Endothelial cell (in vitro differentiated cells): ENCODE measurements at places on chromosomes 11 and 22.

GRCh38 chr11:82176365-82176764 lies 557.3 kb downstream of the FAM181B start:
- no peak for DNase-seq

- peak; percentile 53 for DNase-seq
Measured at GRCh38 chr11:58905011-58905720, 34.1 kb upstream of the GLYATL1 start.

- no peak for DNase-seq
Measured at GRCh38 chr11:6687876-6688275, 4.7 kb upstream of the MRPL17 start.

DNA sequence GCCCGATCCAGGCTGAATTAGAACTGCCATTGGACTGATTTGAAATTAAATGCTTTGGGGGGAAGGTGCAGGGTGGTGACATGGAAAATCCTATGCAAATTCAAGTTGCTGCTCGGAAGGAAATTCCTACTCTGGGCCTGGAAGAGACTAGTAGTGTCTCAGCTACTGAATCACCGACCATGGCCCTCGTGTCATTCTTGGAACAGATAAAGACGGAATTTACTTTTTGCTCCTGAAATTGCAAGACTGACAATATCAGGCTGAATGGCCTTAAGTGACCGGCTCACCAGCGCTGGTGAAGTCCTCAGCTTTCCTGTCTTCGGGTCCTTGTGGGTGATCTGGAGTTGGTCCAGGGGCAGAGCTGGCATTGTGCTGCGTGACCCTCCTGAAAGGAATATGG lies 6.1 kb downstream of the ASCC2 start:
- DNase-seq = no peak

DNA sequence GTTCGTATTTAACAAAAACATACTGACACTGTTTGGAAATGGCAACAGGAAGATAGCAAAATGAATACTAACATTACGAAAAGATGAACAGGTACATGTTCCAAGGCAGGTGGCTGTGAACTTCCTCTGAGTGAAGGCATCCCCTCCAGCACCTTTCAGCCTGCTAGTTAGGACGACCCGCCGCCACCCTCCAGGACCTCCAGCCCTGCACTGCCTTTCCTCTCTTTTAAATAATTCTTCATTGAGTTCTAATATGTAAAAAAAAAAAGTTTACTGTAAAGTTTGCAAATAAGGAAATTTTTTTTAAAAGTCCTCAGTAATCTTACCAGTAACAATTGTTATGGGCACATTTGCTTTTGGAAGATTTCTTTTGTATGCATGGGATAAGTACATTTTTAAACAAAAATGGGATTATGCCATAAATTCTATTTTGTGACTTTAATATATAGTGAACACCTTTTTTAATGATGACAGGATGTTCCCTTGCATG lies 6.0 kb downstream of the NEAT1 start:
- no peak for DNase-seq

DNA sequence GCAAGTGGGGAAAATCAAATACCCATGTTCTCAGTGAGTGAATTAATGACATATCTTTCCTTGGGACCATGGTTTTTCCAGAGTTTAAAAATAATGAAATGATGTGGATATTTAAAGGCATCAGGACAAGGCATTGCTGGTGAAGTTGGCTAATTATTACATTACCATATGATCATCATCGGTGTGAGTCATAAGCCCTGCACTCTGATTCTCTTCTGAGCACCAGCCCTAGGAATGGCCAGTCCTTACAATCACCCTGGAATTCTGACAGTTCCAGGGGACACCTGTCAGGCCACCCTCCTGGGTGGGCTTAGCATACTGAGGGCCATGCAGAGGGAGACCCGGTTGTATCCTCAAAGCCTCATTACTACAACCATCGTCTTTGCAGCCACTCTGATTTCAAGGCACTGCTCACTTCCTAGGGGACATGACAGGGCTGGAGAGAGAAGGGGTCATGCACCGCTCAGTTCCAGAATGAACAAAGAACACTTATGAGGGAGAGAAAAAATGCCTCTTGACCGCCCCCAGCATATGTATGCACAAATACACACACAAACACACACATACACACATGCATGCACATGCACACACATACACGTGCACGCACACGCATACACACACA lies 365.0 kb downstream of the MIAT start:
- no peak for DNase-seq

GRCh38 chr11:6542727-6543126 lies 45.6 kb downstream of the DNHD1 start:
- DNase-seq = no peak

- no peak for DNase-seq
Measured at GRCh38 chr22:41996826-41997225, 1.8 kb upstream of the WBP2NL start.

DNA sequence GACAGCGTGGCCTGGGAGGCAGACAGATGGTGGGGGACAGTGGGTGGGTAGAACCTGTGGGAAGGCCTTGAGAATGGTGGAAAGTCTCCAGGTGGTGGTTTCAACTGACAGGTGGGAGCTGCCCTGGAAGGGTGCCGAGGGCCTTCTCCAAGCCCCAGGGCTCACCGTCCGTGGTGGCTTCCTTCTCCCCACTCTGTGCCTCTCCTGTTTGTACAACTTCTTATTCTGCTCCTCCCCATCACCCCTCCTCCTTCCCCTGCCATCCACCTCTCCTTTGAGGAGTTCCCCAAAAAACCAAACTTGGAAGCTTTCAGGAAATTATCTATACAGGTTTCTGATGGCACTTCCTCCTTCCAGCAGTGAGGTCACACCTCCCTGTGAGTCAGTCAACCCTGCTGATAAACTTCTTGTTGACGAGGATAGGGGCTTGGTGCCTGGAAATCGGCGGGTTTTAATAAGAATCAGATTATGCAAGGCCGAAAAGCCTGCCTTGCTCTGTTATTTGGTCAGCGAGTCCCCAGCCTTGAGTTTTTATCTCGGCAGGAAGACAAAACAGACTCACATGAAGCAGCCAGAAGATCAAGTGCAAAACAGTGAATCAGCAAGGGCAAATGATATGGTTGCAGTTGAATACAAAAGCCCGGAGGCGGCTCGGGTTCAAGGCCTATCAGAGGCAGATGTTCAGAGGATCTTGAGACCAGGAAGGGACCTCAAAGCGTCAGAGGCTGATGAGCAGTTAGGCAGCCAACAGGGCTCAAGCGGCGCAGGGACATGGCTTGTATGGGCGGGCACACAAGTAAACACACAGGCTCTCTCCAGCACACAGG lies 9.5 kb upstream of the ST3GAL4 start:
- DNase-seq = no peak

GRCh38 chr11:72740060-72740424 lies 12.2 kb downstream of the ARAP1 start:
- no peak for DNase-seq

DNA sequence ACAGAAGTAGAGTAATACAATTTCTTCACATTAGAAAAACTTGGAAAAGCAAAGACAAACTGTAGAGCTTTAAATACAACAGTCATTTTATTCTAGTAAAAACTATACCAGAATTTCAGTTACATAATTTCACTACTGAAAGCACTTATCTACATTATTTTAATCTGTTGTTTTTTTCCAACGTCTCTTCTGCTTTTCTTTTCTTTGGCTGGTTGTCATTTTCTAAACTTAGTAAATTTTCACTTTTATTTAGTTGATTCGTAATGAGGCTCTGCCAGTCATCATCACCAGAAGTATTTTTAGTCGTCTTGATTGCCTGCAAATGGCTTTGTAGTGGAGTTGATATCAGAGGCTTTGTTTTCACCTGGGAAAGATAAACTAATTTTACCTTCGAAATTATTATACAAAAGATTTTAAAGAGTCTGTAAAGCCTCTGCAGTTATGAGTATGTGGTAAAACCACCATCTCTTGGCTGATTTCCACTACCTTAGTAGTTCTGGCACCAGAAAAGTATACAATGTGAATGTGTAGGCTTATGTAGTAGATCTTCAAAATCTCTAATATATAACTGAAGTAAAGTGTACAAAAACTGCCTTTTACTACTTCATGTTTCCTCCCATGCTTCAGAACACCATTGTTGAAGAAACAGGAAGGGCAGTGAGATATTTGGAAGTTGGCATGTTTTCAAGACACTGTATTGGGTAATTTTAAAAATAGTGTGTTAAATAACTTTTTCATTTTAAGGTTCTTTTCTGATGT lies 19.2 kb downstream of the EIF3M start:
- no peak for DNase-seq

- DNase-seq = no peak
Measured at GRCh38 chr11:104124979-104125378, 39.0 kb downstream of the PDGFD start.

- no peak for DNase-seq
Measured at GRCh38 chr11:134349109-134349801, 17.5 kb downstream of the GLB1L2 start.

DNA sequence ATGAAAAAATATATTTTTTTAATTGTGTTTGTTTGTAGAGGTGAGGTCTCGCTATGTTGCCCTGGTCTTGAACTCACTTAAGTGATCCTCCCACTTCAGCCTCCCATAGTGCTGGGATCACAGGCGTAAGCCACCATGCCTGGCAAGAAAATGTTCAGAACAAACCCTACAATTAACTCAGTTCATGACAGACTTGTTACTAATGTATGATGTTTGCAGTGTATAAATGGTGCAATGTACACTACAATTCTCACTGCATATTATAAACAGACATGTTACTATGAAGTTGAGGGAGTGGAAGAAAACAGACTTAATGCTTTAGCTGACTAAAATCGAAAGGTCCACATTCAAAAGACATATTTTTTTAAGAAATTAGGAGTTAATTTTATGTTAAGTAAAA lies 59.0 kb downstream of the SIK3 start:
- no peak for DNase-seq

DNA sequence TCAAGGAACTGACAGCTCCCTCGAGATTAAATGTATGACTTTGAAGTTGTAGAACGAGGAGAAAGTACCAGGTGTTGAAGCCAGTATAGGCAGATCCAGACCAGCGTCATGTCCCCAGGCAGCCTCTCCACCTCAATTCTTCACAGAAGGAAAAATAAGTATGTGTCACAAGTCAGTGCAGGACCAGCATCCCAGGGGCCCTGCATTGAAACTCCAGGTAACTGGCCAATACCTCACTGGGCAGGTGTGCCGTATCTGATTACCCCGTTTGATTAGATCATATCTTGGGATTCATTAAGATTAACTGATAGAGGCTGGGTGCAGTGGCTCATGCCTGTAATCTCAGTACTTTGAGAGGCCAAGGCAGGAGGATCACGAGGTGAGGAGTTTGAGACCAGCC lies 466.7 kb upstream of the B3GAT1 start:
- DNase-seq = no peak

GRCh38 chr11:93054881-93055280 lies 85.4 kb downstream of the MTNR1B start:
- no peak for DNase-seq

- DNase-seq = no peak
Measured at GRCh38 chr22:21043860-21044535, 1.7 kb upstream of the LRRC74B start.

GRCh38 chr11:69186316-69187260 lies 30.9 kb downstream of the SMIM38 start:
- no peak for DNase-seq

GRCh38 chr11:13210424-13210823 lies 67.2 kb upstream of the BMAL1 start:
- DNase-seq = peak; percentile 63

GRCh38 chr22:17827466-17827865 lies 53.2 kb upstream of the BID start:
- no peak for DNase-seq

GRCh38 chr11:120268686-120269085 lies 28.7 kb downstream of the POU2F3 start:
- DNase-seq = no peak

- DNase-seq = no peak
Measured at GRCh38 chr11:118289401-118289800, 15.1 kb upstream of the CD3E start.

DNA sequence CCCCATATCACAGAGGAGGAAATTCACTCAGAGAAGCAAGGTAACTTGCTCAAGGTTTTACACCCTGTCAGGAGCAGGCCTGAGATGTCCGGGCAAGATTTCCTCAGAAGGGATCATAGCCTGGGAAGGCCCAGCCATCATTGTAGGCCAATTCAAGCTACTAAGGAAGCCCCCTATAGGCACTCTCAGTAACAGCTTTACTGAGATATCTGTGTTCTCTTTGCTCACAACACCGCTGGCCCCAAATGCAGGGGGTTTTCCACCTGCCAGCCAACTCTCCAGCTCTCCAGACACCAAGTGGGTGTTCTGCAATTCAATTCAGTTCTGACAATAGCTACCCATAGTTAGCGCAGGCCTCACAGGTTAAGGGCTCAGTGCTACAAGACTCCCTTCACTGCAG lies 84.0 kb downstream of the SLC36A4 start:
- DNase-seq = no peak

DNA sequence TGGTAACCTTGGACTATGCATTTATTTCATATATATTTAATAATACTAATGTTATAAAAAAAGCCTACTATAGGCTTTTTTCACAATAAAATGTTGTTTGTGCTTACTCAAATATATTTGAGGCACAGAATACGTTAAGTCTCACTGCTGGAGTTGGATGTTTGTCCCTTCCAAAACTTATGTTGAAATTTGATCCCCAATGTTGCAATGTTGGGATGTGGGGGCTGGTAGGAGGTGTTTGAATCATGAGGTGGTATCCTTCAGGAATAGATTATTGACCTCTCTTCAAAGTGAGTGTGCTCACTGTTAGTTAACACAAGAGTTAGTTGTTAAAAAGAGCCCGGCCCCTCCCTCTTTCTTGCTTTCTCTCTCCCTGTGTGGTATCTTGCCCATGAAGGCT lies 1295.9 kb downstream of the JRKL start:
- no peak for DNase-seq

DNA sequence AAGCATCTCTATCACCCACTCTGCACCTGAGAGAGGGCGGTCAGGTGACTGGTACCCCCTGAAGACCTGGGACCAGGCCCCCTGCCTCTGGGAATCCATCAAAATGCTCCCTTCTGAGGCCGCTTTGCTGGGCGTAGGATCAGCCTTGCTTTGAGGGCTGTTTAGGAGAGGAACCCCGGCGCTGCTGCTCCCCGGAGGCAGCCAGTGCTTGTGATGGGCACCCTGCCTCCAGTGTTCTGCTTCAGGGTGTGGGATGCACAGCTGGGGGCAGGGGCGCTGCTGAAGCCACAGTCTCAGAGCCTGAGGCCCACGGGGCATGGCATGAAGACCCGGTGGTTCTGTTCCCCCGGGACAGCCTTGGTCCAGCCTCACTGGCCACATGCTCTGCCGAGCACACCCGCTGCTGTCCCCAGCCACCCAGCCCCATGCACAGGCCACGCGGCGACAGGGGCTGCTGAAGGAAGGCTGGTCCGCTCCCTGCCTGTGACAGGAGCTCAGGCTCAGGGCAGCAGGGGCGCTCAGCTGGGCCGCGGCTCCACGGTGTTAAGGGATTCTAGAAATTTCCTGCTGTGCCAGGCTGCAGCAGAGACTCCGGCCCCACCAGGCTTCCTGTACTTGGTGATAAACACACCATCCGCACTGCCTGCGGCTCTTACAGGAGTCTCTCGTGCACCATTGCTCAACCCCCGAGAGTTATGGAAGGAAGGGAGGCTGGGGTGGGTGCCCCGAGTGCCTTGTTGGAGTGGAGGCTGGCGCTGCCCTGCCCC lies 91.0 kb downstream of the KCNQ1 start:
- DNase-seq = no peak
